ENCODE measurements at places on chromosomes 2 and 18.

GRCh38 chr2:109238580-109238979 lies 109.6 kb downstream of the SH3RF3 start:
- DNase-seq = peak; percentile 46

DNA sequence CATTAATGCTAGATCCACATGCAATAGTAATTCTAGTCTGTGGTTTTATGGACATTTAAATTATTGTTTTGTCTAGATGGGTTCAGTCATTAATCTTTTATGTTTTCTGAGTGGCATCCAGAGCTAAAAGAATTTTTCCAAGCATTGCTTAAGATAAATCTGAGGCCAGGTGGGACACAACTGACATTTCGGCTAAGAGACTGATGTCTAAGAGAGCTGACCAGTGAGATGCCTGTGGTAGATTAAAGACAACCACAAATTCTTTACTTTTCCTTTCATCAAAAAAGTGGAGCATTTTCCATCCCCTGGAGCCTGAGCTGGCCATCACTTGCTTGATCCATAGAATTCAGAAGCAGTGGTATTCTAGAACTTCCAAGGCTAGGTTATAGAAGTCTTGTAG lies 182.2 kb downstream of the NRP2 start:
- no peak for DNase-seq

DNA sequence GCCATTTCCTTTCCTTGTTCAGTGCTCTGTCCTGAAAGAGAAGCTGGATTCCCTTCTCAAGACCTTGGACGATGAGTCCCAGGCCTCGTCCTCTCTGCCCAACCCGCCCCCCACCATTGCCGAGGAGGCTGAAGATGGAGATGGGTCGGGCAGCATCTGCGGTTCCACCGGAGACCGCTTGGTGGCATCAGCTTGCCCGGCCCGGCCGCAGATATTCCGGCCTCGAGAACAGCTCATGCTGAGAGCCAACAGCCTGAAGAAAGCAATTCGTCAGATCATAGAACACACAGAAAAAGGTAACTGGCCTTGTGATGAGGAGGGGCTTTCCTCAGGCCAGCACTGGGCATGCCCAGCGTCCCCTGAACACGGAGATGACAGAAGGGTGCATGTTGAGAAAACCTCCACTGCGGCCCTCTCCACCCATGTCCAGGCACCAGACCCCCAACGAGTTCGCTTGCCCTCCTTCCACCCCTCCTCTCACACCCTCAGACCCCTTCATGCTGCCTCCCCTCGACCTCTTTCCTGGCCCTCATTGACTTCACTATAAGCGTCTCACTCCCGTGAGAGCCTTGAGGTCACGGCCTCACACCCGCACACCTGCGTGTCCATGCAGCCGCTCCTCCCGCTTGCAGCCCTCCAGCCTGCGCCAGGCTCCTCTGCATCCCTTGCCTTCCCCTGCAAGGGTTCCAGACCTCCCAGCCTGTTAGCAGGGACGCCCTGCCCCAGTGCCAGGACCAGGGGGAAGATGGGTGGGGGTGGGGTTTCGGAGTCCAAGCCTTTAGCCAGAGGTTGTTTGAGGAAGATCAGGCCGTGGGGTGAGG lies 95.0 kb downstream of the DGKD start:
- no peak for DNase-seq

GRCh38 chr2:16958266-16958665 lies 292.6 kb upstream of the CYRIA start:
- no peak for DNase-seq

All from omental fat pad (tissue), 4 donors.